ENCODE measurements at places on chromosomes 11 and 22. TPM values are rescaled to one million over a fixed set of nuclear protein-coding genes. Genes with fewer than 3 reads are reported as not detected.

- no peak for DNase-seq
Observed at GRCh38 chr11:133041928-133042882, 490.1 kb downstream of the OPCML start.

GRCh38 chr22:42361523-42361922 lies 70.7 kb downstream of the NFAM1 start:
- DNase-seq, result no peak

HOATZ gene
- total RNA-seq, result 10.8 TPM

PPP6R3 gene
- 190 TPM for total RNA-seq

KCNQ1 gene
- 12.8 TPM for total RNA-seq

- no peak for DNase-seq
Observed at GRCh38 chr11:456533-456932, 6.5 kb downstream of the PTDSS2 start.

EFCAB6 gene
- total RNA-seq, result 41.3 TPM
